Kidney (tissue), 22 donors: ENCODE measurements at places on chromosomes 3 and 15. TPM values are rescaled to one million over a fixed set of nuclear protein-coding genes. Genes with fewer than 3 reads are reported as not detected.

HESX1 gene
- polyA plus RNA-seq = 2.1 TPM

GRCh38 chr3:127717357-127718244 is 44.8 kb downstream of the ABTB1 start:
- peak; percentile 44 for DNase-seq

GRCh38 chr15:77702211-77702957 is 69.7 kb upstream of the LINGO1 start:
- peak; percentile 73 for DNase-seq

SNX22 gene
- 1.1 TPM for polyA plus RNA-seq

GRCh38 chr15:35545316-35545823 is 595 bp downstream of the DPH6 start:
- no peak for DNase-seq

DNA sequence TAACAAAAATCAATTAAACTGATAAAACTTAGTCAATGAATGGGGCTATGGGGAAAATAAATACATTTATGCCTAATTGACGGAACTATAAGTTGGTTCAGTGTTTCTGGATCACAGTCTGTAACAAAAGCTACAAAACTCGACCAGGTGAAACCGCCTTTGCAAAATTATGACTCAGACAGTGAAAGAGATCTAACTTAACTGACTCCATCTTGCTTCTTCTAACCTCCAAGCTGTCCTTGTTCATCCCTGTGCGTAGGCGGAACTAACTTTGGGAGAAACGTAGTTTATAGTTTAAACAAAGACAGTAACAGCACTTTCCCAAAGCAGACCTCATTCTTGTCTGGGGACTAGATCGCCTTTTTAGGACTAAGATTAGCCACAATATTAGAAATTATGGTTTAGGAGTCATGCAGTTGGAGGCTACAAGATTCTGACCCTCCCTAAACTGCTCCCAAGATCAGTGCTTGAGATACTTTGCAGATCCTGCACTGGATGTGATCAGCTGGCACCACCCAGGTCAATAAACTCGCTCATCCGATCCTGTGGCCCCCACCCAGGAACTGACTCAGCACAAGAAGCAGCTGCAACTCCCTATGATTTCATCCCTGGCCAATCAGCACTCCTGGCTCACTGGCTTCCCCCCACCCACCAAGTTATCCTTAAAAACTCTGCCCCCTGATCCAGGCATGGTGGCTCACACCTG is 7.2 kb upstream of the MFGE8 start:
- DNase-seq = no peak
